Vagina (tissue), 2 donors: ENCODE measurements at places on chromosomes 12 and 14.
A peak's percentile ranks its signal among the peaks of the same experiment; 100 is the strongest.

- no peak for DNase-seq
Observed at GRCh38 chr14:53619691-53620231, 336.9 kb downstream of the BMP4 start.

GRCh38 chr14:76218662-76219061, 66.9 kb downstream of the GPATCH2L start:
- DNase-seq: no peak

DNA sequence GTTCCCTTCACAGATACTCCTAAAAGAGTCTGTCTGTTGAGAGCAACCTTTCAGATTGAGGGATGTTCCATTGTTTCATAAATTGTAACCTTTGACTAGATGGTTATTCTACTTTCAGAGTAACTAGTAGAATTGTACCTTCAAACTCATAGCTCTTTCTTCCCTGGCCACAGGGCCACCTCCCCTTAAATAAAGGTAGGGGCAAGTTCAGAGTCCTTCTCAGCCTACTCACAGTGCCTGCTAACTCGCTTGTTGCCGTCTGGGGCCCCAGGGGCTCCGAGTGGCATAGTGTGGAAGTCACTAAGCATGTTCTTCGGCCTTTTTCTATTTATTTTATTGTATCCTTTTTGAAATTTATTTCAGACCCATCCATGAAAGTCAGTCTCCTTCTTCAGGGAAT, 250.4 kb downstream of the ALX1 start:
- no peak for DNase-seq

GRCh38 chr14:51869411-51870100, 9.1 kb downstream of the GNG2 start:
- DNase-seq: no peak

DNA sequence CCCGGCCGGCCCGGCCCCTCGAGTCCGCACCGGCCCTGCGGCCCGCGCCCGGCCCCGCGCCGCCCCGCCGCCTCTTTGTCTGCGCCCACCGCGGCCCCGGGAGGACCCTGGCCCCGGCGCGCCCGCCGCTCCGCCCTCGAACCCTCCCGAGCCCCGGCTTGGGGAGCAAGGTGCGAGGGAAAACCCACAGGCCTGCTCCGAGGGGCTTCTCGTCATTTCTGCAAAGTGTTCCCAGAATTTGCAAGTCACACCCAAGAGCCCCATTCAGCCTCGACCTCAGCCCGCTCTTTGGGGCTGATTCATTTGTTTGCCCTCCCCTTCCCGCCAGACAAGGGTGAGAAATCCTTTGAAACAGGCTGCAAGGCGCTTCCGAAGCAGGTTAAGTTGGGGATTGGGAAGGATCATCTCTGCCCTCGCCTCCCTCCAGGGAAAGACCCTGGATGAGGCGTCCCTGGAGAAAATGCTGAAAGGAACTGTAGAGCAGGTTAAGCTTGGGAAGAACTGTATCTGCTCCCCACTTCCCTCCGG, 325 bp upstream of the CLIP1 start:
- DNase-seq: no peak

- no peak for DNase-seq
Observed at GRCh38 chr14:104657101-104657524, 32.3 kb upstream of the INF2 start.

GRCh38 chr12:12428961-12429657, 72.2 kb downstream of the BORCS5 start:
- DNase-seq: no peak

DNA sequence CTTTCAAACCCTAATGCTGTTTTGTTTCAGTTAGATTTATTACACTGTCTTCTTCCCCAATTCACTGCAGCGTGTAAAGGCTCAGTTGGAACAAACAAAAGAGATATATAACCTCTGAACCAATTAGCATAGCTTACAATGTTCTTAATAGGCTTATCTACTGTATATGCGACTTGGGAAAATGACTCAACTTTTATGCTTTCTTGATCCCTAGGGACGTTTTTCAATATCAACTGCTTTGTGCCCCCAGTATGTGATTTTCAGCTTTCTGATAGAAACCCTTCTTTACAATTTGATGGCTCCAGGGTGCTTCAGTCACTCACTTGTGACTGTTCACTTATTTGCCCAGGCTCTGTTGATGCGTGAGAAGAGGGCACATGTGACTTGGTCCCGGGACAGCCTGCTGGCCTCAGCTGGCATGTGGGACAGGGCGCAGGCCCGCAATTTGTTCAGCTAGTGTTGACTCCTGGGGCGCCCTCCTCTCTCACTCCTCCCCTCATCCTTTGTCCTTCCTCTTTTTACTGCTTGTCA, 107.1 kb downstream of the TMTC2 start:
- no peak for DNase-seq

- DNase-seq: no peak
Observed at GRCh38 chr14:31902002-31902401, 175.1 kb upstream of the ARHGAP5 start.

- no peak for DNase-seq
Observed at GRCh38 chr12:76470028-76470939, 89.3 kb downstream of the OSBPL8 start.

DNA sequence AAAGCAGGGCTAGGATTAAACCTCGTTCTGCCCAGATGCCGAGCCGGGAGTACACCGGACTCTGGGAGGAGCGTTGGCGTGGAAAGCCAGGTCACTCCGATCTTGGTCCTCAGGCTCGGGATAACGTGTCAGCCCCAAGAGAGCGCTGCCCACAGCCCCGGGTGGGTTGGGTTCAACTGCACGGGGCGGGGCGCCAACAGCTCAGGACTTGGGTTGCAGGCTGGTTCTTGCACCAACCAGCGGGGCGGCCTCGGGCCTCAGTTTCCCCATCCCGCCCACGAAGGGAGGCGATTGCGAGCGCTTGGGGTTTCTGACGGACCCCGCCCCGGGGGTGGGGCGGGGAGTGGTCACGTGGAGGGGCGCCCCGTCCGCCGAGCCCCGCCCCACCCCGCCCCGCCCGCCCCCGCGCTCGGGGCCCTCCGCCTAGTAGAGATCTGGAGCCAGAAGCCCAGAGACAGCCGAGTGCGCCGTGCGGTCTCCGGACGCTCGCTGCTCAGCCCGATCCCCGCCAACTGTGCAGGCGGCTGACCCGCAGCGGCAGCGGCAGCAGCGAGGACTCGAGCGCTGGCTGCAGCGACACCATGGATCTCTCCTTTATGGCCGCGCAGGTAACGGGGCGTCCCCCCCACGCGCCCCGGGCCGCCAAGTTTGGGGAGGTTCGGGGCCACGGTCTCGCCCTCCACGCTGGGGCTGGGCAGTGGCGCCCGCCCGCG, at the start of gene C14orf132:
TSS of gene C14orf132 (plus strand) at position 443 of the 713 bp plus-strand sequence. CDS start at position 582, 139 bp downstream.
- no peak for DNase-seq

- DNase-seq: no peak
Observed at GRCh38 chr12:32494656-32495055, 95.3 kb downstream of the FGD4 start.

DNA sequence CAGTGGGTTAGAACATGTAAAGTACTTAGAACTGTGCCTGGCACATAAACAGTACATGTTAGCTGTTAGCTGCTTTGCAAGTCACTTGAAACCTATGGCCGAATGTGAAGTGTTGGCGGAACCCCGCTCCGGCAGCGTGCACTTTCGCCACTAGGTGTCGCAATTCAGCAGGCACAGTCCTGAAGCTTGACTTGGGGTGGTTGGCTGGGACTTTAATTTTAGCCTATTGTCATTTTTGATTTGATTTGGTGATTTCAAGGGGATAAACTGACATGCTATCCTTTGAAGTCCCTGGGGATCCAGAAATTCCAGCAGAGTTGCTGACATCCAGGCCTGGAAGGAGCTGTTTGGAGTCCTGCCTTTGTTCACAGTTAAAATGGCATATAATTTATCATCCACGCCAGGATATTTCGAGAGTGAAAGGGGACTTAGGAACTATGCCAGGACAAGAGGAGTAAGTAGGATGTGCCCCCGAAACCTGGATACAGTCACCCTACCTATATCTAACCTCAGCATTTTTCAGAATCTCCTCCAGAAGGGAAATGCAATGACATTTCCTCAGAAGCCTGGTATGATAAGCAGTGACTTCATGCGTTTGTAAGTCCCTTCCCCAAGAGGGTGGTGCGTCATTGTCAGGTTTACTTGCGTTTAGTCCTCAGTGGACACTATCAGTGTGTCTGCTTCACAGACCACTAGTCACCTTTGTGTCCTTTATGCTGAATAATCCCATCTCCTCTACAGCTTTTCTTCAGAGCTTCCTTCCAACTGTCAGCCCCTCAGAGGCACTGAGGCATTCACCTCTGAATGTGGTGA, 3.5 kb upstream of the TSPAN9 start:
- no peak for DNase-seq

DNA sequence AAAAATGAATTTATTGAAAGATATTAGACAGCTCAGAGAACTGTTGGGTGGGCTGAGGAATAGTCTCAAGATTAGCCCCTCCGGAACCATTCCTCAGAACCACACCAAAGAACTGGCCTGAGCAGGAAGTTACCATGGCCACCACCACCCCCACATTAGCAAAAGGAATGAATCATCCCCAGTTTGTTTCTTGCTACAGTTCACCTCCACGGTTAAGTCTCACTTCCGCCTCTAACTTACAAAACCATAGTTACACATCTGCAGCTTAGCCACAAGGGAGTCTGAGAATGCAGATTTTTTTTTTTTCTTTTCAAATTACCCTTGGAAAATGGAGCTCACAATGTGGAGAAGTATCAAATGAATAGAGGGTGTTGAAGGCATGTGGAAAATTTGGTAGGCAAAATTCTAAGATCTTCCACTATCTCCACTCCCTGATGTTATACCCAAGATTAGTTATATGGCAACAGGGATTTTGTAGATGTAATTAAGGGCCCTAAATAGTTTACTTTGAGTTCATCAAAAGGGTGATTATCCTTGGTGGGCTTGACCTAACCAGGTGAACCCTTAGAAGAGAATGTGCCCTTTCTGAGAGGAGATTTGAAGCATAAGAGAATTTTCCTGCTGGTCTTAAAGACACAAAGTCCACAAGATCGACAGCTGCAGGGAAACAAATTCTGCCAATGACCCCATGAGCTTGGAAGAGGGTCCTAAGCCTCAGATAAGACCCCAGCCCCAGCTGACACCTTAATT, 129.8 kb upstream of the KRR1 start:
- no peak for DNase-seq

GRCh38 chr12:2338991-2339431, 286.2 kb downstream of the CACNA1C start:
- DNase-seq: no peak

DNA sequence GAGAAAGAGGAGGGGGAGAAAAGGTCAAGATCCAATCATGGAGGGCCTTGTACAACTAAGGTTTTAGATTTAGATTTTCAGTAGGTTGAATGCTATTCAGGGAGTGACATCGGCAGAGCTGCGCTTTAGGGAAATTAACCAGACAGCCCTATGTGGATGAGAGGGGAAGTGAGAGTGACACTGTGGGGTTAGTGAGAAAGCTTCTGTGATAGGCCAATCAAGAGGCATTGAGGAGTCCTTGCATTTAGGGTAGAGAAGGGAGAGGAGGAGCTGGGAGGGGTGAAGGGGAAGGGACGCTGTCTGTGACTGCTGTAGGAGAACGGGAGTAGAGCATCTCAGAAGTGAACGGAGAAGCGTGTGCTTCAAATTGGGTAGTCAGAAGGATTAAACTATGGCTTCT, 3.4 kb downstream of the HSD17B6 start:
- DNase-seq: no peak

- DNase-seq: no peak
Observed at GRCh38 chr14:103735439-103735814, 19.8 kb downstream of the ZFYVE21 start.

DNA sequence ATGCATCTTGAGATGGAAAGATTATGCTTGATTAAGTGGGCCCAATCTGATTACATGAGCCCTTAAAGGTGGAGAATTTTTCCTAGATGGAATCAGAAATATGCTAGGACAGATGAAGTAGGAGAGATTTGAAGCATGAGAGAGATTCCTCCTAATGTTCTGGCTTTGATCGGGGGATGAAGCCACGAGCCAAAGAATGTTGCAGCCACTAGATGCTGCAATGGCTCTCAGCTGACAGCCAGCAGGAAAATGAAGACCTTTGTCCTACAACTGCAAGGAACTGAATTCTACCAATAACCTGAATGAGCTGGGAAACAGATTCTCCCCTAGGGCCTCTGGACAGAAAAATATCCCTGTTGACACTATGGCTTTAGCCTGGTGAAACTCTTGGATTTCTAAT, 82.6 kb upstream of the ATP2B1 start:
- DNase-seq: no peak

- DNase-seq: peak; percentile 60
Observed at GRCh38 chr12:6018265-6018664, 73.2 kb upstream of the ANO2 start.

GRCh38 chr12:96478011-96478410, 11.4 kb upstream of the CFAP54 start:
- no peak for DNase-seq

GRCh38 chr14:102182936-102183619, 43.4 kb downstream of the WDR20 start:
- DNase-seq: no peak

DNA sequence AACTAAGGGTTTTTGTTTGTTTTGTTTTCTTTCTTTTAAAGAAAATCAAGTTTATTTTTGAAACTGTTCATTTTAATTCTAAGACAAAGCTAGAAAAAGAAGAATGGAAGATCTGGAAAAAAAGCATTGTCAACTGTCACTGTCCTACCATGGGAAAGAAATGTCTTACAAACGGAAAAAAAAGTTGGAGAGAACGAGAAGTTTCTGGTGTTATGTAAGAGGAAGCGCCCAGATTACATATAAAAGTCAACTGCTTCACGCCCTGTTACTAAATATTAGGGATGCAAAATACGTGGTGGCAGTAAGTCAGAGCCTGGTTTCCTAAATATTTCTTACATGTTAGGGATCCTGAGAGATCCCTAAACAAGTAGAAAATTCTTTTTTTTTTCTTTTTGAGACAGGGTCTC, 14.3 kb upstream of the FBXL14 start:
- DNase-seq: no peak

DNA sequence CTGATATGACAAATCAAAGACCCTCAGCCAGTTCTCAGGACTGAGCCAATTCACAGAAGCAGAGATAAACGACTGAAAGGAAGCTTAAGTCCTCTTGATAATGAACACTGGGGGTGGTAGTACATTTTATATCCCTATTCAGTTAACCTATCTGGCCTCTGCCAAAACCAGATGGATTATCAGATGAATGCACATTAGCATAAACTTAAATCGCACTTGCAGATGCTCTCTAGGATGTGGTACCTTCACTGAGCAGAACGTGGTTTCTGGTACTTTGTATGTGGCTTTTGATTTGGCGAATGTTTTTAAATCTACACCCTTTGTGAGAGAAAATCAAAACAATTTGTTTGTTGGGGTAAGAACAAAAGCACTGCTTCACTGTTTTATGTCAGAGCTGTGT, 21.1 kb upstream of the TAS2R14 start:
- no peak for DNase-seq

GRCh38 chr12:46920499-46920898, 94.7 kb upstream of the SLC38A4 start:
- no peak for DNase-seq

- no peak for DNase-seq
Observed at GRCh38 chr12:33588725-33589405, 149.2 kb upstream of the SYT10 start.

- no peak for DNase-seq
Observed at GRCh38 chr12:11496157-11496851, 100.9 kb upstream of the PRB2 start.
